ENCODE measurements at places on chromosomes 4 and X. TPM values are rescaled to one million over a fixed set of nuclear protein-coding genes. Genes with fewer than 3 reads are reported as not detected.

DNA sequence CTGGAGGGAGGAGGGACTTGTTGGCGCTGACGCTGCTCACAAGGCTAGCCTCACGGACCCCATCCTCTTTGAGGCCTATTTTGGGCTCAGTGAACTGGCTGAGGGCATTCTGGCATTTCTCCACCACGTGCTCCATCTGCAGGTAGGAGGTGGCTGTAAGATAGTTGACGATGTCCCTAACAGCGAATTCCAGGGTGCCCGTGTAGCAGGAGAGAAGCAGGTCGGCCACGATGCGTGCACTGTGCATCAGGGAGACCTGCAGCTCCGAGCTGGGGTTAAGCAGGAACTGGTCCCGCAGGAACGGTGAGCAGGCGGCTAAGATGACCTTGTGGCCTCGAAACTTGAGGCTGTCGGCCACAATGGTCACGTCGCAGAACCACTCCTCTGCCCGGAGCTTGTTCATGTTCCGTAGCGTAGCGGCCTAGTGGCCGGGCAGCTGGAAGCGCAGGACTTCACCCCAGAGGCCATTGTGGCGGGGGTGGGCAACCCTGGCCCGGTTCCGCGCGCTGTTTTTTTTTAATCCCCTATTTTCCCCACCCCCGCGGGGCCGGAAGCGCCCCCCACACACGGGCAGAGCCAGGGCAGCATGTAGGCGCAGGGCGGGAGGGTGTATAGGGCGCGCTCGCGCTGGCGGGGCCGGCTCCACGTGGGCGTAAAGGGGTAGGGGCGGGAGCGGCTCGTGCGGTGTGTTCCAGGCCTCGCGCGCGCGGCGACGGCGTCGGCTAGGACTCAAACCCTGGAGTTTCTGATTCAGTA lies 73.2 kb downstream of the UBE2K start:
- no peak overlapping the region for H3K27ac ChIP-seq
- peaks cover 68% of the 10 kb centered on the region for H3K36me3 ChIP-seq
- no peak overlapping the region for H3K4me3 ChIP-seq
- no peaks in the 10 kb centered on the region for H3K27me3 ChIP-seq
- DNase-seq = no peak

DNA sequence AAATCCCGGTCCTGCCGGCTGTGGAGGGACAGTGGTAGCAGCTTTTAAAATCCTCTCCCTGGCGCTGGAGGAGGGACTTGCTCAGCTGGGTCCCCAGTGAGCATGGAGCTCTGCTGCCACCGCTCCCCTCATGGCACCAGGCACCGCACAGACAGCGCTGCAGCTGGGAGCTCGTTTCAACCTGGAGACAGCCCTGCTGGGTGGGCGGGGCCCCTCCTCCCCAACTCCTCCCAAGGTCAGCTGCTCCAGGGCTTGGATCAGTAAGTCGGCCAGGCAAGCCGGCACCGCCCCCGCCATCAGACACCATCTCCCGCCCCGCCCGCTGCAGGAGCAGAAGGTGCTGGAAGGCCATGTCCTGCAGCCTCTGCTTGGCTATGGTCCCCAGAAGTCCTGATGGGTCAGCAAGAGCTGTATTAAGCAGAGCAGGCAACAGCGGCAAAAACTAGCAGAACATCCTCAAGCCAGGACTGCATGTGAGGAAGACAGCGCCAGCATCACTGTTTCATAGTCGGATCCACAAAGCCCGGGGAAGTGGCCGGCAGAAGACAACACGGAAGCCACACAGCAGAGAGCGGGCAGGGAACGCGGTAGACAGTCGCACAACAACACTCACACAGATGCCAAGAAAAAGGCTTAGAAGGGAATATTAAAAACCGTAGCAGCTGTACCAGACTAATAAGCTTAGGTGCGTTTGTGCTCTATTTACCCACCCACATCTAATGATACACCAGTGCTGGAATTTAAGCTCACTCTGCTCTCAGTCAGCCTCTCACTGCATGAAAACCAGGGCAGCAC lies 16.2 kb downstream of the ZFYVE28 start:
- H3K27me3 ChIP-seq = no peaks in the 10 kb centered on the region
- no peak overlapping the region for H3K27ac ChIP-seq
- peak; percentile 57 for DNase-seq
- H3K4me1 ChIP-seq = peaks cover 20% of the 10 kb centered on the region
- peak overlapping the region; percentile 46 for H3K4me3 ChIP-seq

- H3K36me3 ChIP-seq = no peaks in the 10 kb centered on the region
- no peaks in the 10 kb centered on the region for H3K27me3 ChIP-seq
- H3K27ac ChIP-seq = no peak overlapping the region
Measured at GRCh38 chr4:93501946-93502345, 326.6 kb upstream of the ATOH1 start.

DNA sequence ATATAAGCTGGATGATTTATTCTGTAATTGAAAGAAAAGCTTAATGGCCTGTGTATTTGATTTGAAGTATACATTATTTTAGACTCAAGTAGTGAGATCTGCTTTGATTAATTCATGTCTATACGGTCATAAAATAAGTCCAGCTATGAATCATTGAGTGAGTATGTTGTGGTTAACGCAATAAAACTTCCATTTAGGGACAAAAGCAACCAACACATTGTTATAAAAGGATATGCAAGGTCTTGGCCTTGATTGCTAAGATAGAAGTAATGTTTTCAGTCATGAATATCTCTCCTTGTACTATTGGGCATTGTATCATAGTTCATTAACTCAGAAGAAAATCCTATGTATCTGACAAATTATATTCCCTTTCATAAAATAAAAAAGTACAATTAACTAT lies 162.1 kb downstream of the EPHA5 start:
- no peaks in the 10 kb centered on the region for H3K27me3 ChIP-seq
- DNase-seq = no peak
- no peak overlapping the region for H3K4me3 ChIP-seq
- H3K27ac ChIP-seq = no peak overlapping the region

DNA sequence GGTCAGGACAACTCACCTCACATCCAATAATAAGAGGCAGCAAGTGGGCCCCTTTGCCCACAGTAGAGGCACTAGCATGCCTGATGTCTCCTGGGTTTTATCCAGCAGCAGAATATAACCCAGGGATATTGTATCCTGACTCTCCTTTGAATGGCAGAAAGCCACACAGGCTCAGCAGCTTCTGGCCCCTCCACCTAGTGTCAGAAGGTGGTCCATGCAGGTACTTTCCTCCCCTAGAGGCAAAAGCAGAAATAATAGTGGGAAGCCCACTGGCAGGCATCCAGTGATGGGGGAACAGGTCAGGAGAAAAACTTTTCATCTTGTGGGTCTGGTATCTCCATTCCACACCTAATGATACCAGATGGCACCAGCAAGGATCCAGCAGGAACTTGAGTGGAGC lies 75.5 kb upstream of the IRS4 start:
- no peak overlapping the region for H3K27ac ChIP-seq
- no peaks in the 10 kb centered on the region for H3K27me3 ChIP-seq
- no peaks in the 10 kb centered on the region for H3K36me3 ChIP-seq
- no peak overlapping the region for H3K4me3 ChIP-seq
- DNase-seq = no peak

DNA sequence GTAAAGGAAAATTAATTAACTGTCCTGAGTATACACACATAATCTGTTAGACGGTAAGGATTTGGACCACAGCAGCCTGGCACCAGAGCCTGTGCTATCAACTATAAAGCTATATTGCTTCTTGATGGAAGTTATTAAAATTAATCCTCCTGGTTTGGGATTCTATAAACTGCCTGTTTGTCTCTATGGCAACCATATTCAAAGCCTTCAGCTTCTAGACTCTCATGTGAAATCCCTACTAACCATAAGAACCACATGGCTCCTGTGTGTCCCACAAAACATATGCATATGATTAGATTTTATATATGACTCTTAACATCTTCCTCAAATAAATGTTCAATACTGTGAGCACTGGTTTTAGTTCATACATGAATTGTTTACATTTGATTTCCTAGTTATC lies 380.8 kb downstream of the ANKRD50 start:
- H3K27me3 ChIP-seq = no peaks in the 10 kb centered on the region
- no peak for DNase-seq
- H3K27ac ChIP-seq = no peak overlapping the region
- no peaks in the 10 kb centered on the region for H3K4me1 ChIP-seq
- H3K36me3 ChIP-seq = no peaks in the 10 kb centered on the region
- no peak overlapping the region for H3K4me3 ChIP-seq

DNA sequence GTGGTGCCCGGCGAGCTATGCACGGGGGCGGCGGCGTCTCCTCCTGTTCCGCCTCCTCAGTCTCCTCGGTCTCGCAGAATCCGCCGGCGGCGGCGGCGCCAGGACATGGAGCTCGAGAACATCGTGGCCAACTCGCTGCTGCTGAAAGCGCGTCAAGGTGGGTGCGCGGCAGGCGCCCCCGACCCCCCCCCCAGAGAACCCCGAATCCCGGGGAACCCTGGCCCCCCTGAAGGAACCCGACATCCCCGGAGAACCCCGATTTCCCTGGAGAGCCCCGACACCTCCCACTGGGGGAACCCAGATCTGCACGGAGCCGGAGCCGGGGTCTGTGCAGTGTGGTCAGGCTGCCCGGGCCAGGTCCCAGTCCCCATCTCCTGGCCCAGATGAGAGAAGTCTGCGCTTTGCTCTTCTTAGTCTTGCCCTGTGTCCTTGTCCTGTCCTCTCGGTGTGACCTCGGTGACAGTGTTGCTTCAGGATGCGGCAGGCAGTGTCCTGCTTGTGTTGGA lies 648 bp downstream of the GRK4 start:
- H3K4me1 ChIP-seq = peaks cover 13% of the 10 kb centered on the region
- H3K4me3 ChIP-seq = peak overlapping the region; percentile 77
- H3K27me3 ChIP-seq = no peaks in the 10 kb centered on the region
- H3K27ac ChIP-seq = peak overlapping the region; percentile 88
- DNase-seq = peak; percentile 61

DNA sequence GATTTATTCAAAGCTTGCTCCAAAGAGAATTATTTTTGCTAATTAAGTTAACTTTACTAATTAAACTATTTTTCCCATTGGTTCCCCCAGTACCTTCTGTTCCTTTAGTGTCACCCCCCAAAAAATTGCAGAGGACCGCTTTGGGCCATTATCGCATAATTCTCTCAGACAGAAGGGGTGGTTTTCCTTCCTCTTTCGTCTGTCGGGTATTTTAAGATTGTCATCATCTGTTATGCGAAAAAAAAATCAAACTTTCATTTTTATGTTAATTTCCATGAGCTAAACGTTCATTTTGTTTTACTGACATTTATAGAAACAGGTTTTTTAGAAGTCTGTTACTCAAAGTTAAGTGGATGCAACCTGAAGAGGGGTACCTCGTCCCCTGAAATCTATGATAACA lies 76.2 kb upstream of the DDX3X start:
- H3K36me3 ChIP-seq = no peaks in the 10 kb centered on the region
- no peak overlapping the region for H3K4me3 ChIP-seq
- H3K27ac ChIP-seq = no peak overlapping the region
- DNase-seq = no peak

GRCh38 chr4:21830272-21830671 lies 118.3 kb downstream of the KCNIP4 start:
- no peaks in the 10 kb centered on the region for H3K4me1 ChIP-seq
- no peaks in the 10 kb centered on the region for H3K27me3 ChIP-seq
- H3K4me3 ChIP-seq = no peak overlapping the region
- no peaks in the 10 kb centered on the region for H3K36me3 ChIP-seq
- DNase-seq = no peak
- H3K27ac ChIP-seq = no peak overlapping the region

GRCh38 chrX:124023838-124024238 lies 62.3 kb downstream of the STAG2 start:
- H3K4me3 ChIP-seq = no peak overlapping the region
- no peak for DNase-seq
- H3K27ac ChIP-seq = no peak overlapping the region
- H3K27me3 ChIP-seq = no peaks in the 10 kb centered on the region

- no peaks in the 10 kb centered on the region for H3K36me3 ChIP-seq
- H3K27me3 ChIP-seq = no peaks in the 10 kb centered on the region
- no peaks in the 10 kb centered on the region for H3K4me1 ChIP-seq
Measured at GRCh38 chrX:49211074-49211473, 11.1 kb upstream of the SYP start.

- no peak overlapping the region for H3K4me3 ChIP-seq
- peak overlapping the region; percentile 70 for H3K27ac ChIP-seq
- no peaks in the 10 kb centered on the region for H3K27me3 ChIP-seq
- DNase-seq = no peak
- H3K4me1 ChIP-seq = peaks cover 87% of the 10 kb centered on the region
- no peaks in the 10 kb centered on the region for H3K36me3 ChIP-seq
Measured at GRCh38 chr4:94536049-94536448, 84.3 kb downstream of the PDLIM5 start.

DNA sequence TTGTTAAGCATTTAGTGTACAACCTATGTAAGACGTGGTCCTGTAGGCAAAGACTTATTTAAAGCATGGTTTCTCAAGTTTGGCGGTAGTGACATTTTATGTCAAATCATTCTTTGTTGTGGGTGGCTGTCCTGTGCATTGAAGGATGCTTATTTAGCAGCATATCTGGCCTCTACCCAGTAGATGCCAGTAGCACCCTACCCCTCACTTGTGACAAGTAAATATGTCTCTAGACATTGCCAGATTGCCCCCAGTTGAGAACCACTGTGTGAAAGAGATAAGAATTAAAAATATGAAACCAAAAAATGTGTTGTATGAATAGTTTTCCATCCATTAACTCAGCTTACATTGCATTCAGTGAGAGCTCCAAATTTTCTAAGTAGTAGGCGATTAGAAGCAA lies 25.5 kb downstream of the MMAA start:
- peaks cover 8% of the 10 kb centered on the region for H3K4me1 ChIP-seq
- no peak for DNase-seq
- no peak overlapping the region for H3K27ac ChIP-seq

- H3K36me3 ChIP-seq = no peaks in the 10 kb centered on the region
- no peak overlapping the region for H3K4me3 ChIP-seq
- H3K4me1 ChIP-seq = no peaks in the 10 kb centered on the region
- H3K27me3 ChIP-seq = no peaks in the 10 kb centered on the region
Measured at GRCh38 chrX:116379854-116380253, 56.6 kb upstream of the SLC6A14 start.

DNA sequence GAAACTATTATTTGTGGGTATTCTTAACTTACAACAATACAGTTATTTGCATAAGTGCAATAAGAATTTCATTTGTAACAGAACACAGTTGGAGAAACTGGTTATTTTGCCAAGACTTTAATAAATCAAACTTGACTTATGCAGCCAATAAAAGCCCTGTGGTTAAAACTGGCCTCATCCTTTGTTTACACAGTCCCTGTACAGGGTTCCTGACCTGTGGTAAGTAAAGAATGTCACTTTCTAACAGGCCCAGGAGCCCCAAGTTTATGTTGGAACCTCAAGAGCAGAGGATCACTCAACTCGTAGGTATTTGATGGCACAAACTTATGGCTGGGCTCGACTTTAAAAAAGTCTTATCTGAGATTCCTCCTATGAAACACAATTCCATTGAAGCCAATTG lies 88.6 kb upstream of the PTCHD1 start:
- H3K4me1 ChIP-seq = no peaks in the 10 kb centered on the region
- H3K27ac ChIP-seq = no peak overlapping the region
- no peaks in the 10 kb centered on the region for H3K36me3 ChIP-seq
- H3K4me3 ChIP-seq = no peak overlapping the region
- DNase-seq = no peak
- H3K27me3 ChIP-seq = no peaks in the 10 kb centered on the region

Gene STPG2
- 0.30 TPM for total RNA-seq

Gene CCDC160
- not detected for total RNA-seq

Gene ATP2B3
- not detected for total RNA-seq

Gene GNL3L
- total RNA-seq = 22.8 TPM

Gene TCP11X2
- total RNA-seq = not detected

Gene HMX1
- total RNA-seq = not detected

Gene RNF150
- total RNA-seq = 124 TPM

Gene TAF7L
- not detected for total RNA-seq

Gene ANXA5
- 119 TPM for total RNA-seq

Gene PLP1
- 2.1 TPM for total RNA-seq

Gene ABCG2
- 6.6 TPM for total RNA-seq

Gene CORIN
- 13.0 TPM for total RNA-seq

Gene CT47A7
- not detected for total RNA-seq

Gene ASB12
- total RNA-seq = 2.5 TPM

Gene POU4F2
- total RNA-seq = not detected

All from heart right ventricle (tissue), 16 donors.